Fibroblast of the aortic adventitia (primary cell): ENCODE measurements at places on chromosomes 2 and 18. TPM values are rescaled to one million over a fixed set of nuclear protein-coding genes. Genes with fewer than 3 reads are reported as not detected.
A peak's percentile ranks its signal among the peaks of the same experiment; 100 is the strongest.

UGT1A10 gene
- 0.41 TPM in 1 of 2 replicates, not detected in the other for total RNA-seq

DNA sequence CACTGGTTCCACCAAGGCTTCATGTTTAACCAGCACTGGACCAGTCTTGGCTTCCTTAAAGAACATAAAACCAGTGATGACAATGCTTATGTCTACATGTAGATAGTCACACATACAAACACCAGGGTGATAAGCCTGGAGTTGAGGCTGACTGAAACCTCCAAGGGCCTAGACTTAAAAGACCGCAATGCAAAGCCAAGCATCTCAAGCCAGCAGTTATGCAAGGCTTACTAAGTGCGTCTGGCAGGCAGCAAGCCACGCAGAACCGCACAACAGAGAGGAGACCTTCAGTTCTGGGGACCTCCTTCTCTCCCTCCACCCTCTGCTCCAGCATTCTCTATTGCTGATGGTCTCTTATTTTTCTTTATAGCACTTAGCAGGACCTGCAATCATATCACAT, 63.2 kb upstream of the ACAA2 start:
- peak; percentile 68 for DNase-seq

- DNase-seq: no peak
These were observed 1.9 kb downstream of the PRSS56 start for GRCh38 chr2:232521959-232522622.

DNA sequence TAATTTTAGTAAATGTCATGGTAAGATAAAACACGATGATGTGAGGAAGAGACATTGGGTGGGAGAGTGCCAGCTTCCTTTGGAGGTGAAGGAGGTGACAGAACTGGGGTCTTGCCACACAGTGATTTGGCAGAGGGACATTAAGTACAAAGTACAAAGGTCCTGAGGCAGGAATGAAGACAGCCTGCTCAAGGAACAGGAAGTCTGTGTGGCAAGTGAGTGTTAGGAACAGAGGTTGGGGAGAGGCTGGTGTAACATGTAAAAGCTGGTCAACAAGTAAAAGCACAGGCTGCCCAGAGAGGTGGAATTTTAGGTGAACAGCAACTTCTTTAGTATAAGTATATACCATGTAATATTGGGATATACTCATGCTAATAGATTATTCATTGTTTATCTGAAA, 73.1 kb downstream of the INPP5D start:
- no peak for DNase-seq

MTLN gene
- 38.6 and 51.1 TPM in 2 replicates for total RNA-seq

GRCh38 chr18:41940506-41941215, 14.4 kb upstream of the PIK3C3 start:
- peak; percentile 82 for DNase-seq

POMC gene
- total RNA-seq: 0.63 and 7.5 TPM in 2 replicates

ABI2 gene
- total RNA-seq: 24.3 and 36.4 TPM in 2 replicates

KDM3A gene
- total RNA-seq: 28.9 and 52.5 TPM in 2 replicates

- no peak for DNase-seq
These were observed 47.8 kb downstream of the TEX51 start for GRCh38 chr2:126946318-126947102.

DNA sequence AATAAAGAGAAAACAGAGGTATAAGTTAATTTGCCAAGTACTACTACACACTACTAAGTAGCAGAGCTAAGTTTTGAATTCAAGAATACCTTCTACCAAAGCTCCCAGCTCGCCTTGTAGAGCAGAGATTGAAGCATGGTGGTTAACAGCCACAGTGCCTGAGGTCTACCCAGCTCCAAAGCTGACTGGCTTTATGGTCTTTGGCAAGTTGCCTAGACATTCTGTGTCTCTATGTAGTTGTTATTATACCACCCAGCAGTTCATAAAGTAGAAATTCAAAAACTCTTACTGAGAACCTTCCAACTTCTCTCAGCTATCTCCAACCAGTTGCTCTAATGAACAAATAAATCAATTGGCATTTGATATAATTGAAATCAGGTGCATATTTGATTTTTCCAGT, 87.8 kb downstream of the PDE11A start:
- no peak for DNase-seq

DNA sequence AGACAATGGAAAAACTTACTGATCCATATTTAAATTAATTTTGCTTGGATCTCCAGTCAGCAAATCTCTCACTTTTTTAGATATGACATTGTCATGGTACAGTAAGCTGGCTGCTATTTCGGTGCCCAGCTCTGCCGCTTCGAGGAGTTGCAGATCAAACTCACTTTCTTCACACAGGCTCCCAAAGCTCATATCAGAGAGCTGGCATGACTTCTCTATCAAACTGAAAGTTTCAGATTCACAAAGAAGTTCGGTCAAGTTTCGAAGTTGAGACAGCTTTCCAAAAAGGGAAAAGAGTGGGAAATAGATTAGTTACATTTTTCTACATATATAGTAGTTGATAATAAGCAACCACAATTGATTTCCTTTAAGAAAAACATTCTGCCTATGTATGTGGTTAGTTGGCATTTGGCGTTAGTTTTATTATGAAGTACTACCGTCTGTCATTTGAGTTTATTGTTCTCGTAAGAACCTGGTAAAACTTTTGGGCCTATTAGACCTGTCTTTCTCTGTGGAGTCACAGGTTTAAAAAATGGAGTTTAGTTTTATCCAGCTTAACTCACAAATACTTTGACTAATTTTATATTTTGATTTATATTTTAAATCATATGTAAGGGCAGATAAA, 118.8 kb downstream of the ABCA12 start:
- DNase-seq: no peak

GRCh38 chr2:169275696-169276444, 86.5 kb downstream of the LRP2 start:
- DNase-seq: no peak

- no peak for DNase-seq
These were observed 183.2 kb upstream of the SPRED2 start for GRCh38 chr2:65615602-65616001.

DNA sequence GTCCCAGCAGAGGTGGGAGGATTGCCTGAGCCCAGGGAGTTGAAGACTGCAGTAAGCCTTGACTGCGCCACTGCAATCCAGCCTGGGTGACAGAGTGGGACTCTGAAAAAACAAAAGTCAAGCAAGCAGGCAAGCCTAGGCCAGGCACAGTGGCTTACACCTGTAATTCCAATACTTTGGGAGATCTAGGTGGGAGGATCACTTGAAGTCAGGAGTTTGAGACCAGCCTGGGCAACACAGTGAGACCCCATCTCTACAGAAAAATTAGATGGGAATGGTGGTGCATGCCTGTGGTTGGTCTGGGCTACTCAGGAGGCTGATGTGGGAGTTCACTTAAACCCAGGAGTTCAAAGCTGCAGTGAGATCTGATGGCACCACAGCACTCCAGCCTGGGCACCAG, 28.6 kb downstream of the STARD7 start:
- no peak for DNase-seq

DNA sequence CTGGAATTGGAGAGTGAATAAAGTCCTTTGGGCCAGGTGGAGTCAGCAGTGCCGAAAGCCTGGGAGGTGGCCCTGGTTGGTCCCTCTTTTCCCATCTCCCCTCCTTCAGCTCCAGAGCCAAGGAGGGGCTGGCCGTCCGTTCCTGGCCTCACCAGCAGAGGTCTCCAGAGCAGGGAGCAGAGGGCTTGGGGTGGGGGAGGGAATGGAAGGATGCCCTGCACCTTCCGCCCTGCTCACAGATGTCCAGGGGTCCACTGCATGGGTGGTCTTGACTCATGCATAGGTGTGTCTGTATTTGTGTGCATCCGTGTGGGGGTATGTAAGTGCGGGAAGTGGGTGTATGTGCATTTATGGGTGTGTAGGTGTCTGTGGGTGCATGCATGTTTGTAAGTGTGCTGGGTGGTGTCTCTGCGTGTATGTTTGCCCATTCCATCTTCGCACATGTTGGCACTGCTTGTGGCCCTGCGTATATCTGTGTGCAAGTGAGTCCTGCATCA, 201.8 kb downstream of the ZFP36L2 start:
- peak; percentile 57 for DNase-seq
